T-helper 2 cell (primary cell): ENCODE measurements at places on chromosomes 12 and 14.
A peak's percentile ranks its signal among the peaks of the same experiment; 100 is the strongest.

DNA sequence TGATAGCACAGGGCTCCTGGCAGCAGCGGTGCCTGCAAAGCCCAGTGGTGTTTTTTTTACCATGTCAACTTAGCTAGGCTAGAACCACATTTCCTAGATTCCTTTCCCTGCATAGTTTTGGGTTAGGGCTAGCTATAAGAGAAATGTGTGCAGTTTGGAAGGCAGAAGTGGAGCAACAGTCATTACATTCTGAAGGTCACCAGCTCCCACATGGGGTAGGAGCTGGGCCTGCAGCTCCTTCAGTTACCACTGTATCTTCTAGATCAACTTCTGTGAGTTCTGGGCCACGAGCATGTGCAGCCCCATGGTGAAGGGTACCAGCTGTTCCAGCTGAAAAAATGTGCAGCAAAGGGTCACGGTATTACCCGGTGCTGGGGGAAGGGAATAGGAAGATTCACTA, 2.3 kb upstream of the SLC25A3 start:
- DNase-seq, result no peak

DNA sequence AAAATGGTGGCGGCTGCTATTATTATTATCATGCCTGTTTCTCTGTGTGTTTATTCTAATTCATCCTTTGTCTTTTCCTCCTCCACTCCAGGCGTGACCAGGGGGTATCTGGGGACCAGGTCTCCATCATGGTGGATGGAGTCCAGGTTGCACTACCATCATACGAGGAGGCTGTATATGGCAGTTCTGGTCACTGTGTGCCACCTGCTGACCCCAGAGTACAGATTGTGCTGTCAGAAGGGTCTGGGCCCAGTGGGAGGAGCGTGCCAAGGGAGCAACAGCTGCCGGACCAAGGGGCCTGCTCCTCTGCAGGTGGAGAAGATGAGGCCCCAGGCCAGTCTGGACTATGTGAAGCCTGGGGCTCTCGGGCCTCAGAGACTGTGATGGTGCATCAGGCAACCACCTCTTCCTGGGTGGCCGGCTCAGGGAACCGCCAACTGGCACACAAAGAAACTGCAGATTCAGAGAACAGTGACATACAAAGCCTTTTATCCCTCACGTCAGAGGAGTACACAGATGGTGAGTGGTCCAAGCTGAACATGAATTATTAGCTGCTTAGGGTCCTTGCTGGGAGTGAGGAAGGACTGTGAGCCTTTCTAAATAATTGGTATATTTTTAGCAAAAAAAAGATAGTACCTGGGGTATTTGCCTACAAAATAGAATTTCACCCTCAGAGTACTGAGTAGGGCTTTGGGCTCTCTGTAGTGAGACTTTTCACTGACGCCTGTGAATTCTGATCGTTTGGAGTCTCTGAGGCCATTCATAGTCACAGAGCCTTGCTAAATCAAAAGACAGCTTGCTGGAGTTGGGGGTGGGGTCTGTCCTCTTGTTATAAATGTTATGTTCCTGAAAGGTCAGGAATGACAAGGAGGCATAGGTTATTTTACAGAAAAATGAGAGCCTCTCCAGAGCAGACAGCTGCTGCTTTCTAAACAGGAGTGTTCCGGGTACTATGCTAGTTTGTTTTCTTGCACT, 58.1 kb upstream of the SRSF5 start:
- no peak for DNase-seq

- no peak for DNase-seq
Measured at GRCh38 chr14:64723691-64724577, 19.7 kb downstream of the PLEKHG3 start.

DNA sequence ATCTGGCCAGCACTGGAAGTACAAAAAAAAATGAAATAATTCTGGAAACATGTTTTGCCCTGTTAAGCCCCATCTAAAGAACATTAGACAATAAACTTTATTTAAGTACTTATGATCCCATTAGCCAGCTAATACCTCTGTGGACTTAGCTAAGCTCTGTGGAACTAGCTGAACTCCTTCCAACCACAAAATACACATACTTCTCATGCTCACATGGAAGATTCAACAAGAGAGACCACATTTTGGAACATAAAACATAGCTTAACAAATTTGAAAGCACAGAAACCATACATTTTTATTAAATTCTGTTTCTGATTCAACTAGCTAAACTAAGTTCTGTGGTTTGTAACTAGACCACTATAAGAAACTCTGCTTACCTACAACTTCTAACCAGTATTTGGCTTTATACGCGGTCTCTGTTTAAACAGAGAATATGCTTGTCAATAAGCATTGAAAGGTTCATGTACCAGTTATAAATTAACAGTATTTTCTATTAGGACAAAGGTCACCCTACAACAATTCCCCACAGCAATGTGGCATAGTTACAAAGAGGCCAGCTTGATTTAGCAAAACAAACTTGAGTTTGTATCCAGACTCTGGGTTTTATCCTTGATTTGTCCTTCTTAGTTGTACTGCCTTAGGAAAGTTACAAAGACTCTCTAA, 300.1 kb downstream of the C12orf50 start:
- no peak for DNase-seq

DNA sequence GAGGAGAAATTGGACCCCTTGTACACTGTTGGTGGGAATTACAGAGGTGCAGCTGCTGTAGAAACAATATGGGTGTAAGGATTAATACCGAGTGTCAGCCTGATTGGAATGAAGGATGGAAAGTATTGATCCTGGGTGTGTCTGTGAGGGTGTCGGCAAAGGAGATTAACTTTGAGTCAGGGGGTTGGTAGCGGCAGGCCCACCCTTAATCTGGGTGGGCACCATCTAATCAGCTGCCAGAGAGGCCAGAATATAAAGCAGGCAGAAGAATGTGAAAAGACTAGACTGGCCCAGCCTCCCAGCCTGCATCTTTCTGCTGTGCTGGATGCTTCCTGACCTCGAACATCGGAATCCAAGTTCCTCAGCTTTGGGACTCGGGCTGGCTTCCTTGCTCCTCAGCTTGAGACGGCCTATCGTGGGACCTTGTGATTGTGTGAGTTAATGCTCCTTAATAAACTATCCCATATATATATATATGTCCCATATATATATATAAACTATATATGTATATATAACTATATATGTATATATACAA, 38.4 kb upstream of the PPP2R5C start:
- no peak for DNase-seq

- no peak for DNase-seq
Measured at GRCh38 chr14:71942904-71943694, 10.9 kb downstream of the RGS6 start.

DNA sequence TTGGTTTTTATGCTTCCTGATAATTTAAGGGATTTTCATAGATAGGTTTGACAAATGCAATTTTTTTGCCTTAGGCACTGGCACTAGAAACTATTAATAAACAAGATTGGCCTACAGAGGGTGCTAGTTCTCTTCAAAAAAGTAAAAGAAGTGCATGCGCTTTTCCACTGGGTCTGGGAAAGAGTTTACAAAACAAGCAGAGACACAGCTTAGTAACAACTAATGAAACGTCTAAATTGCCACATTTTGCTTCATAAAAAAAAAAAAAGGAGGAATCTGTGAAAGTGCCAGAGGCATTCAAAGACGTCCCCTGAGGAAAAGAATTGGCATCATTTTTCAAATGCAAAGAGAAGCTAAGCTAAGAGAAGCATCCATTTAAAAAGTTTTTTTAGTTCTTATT, 58.3 kb upstream of the EEA1 start:
- DNase-seq, result peak; percentile 66

DNA sequence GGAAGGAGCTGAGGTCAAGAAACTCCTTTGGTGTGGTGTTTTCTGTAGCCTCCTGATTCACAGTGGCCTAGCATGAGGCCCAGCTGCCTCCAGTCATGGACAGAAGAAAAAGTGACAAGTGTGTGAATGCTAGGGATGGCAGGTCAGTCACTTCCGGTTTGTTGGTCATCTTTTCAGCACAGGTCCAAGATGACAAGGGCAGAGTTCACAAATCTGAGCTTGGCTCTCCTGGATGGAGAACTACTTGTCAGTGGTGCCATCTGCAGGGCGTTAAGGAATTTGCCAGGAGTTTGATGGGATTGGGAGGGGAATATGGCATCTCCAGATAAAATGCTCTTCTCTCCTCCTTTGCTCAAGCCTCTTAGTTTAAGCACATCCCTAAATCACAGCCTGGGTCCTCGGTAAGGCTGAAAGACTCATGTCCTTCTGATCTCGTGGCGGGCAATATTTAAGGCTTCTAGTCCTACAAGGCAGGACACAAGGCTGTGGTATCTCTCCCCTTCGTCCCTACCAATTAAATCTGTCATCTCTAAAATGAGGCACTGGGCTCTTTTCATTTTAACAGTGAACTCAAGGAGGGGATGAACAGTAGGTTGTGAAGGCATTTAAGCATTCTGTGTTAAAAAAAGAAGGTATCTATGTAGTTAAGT, 10.0 kb downstream of the TUBA1B start:
- no peak for DNase-seq

DNA sequence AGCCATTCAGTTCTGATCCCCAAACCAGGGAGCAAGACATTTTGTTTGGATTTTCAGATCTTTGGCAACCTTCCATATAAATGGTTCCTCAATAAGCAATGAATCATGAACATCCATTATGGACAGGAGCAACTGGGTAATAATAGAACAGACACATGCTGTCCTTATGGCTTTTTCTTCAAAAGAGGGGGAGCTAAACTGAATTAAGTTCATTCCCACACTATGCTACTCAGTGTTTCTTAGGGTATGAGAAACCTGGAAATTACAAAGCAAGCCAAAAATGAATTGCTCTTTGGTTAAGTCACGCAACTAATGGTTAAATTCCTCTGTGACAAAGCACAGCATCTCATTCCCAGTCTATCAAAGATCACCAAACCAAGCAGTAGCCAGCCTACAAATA, 51.0 kb downstream of the PTGER2 start:
- no peak for DNase-seq

DNA sequence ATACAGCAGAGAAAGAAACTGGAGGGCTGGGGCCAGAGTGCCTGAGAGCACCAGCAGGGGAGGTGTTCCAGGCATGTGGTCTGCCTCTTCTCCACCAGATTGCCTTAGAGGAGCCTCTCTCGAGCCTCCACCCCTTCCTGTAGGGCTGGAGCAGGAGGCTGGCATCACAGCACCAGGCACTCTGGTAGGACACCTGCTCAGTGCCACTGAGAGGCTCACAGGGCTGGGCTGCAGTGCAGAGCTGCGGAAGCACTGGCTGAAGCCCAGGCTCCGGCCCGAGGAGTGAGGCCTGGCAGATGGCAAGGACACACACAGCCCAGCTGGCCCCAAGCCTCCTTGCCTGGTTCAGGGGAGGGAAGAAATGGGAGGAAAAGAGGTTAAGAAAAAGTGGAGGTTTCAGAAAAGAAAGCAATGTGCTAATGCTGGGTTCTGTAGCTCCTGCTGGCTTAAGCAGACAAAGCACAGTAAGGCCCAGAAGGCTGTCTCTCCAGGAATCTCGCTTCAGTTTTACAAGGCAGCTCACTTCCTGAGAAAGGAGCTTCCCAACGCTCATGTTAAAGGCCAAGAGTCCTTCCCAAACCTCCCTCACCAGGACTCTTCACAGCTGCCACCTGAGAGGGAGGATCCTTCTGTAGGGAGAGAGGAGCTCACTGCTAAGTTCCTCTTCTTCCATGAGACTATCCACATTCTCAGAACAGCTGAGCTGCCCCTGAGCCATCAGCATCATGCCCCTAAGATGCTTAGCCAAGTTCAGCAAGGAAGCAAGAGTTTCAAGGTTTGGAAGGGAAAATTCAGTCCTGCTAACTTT, 23.8 kb downstream of the SPTB start:
- DNase-seq, result no peak

DNA sequence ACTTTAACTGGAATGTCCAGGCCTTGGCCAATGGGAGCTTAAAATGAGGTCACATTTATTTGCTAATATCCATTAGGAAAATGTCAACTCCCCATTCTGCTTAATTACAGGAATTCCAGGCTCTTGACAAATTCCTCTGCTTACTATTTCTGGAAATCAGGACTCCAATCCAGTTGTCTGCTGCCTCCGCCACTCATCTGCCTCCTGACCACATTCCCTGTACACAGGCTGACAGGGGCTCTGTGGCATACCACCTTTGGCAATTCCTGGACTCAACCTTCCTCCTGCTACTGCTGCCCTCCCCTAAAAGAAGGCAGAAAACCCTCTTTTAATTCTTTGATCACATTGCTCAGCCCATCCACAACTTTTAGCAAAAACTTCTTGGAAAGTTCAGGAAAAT, 37.9 kb downstream of the KICS2 start:
- no peak for DNase-seq

DNA sequence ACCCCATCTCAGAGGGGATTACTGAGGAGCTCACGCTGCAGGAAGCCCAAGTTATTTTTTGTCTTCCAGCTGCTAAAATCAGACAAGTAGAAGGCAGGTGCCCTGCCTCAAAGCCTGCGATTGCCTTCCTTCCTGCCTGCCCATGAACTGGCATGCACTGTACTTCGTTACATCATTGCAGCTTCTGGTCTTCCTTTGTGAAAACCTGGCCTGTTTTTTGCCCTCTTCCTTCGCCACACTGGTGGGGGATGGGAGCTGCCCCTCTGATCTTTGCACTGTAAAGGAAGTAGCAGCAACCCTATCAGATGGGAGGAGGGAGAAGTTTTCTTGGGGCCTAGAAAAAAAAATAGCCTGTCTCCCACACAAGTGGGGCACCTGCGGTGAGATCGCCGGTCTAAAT, 1098.7 kb downstream of the BCL11B start:
- peak; percentile 52 for DNase-seq

DNA sequence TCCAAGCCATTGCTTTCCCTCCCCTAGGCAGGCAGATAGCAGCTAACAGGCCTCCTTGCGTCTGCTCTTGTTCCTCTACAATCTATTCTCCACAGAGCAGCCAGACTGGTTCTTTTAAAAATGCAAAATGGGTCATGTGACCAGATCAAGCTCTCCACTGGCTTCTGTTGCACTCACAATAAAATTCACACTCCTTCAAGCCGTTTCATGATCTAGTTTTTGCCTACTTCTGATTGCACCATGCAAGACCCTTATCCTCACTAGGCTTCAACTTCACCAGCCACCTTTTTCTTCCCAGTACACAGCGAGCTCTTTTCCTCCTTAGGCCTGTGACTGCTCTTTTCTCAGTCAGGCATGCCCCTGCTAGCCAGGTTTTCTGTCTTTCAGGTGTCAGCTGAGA, 6.1 kb upstream of the KRAS start:
- no peak for DNase-seq

- no peak for DNase-seq
Measured at GRCh38 chr12:94165138-94165537, 16.8 kb downstream of the PLXNC1 start.

- no peak for DNase-seq
Measured at GRCh38 chr14:61466249-61466904, 145.0 kb downstream of the PRKCH start.

DNA sequence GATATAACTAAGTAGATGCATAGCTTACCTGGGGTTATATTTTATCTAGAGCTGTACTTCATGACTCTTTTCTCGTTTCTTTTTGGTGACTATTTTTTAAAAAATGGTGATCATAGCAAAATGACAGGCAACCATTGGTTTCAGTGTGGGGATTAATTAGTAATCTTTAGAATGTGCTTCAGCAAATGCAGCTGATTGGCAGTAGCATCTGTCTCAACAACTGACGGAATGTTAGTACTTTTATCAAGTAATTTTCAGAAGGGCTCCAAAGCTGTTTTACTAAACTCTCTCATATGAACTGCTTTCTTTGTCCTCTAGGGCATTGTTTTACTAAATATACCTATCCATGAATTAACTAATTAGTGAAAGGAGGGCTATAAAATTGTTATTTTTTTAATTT, 117.6 kb downstream of the TRMT5 start:
- DNase-seq, result no peak

- DNase-seq, result peak; percentile 64
Measured at GRCh38 chr14:70655110-70655826, 13.6 kb downstream of the TTC9 start.

- DNase-seq, result no peak
Measured at GRCh38 chr12:68324531-68324930, 7.6 kb downstream of the MDM1 start.
